ENCODE measurements at places on chromosomes 6 and 20.

DNA sequence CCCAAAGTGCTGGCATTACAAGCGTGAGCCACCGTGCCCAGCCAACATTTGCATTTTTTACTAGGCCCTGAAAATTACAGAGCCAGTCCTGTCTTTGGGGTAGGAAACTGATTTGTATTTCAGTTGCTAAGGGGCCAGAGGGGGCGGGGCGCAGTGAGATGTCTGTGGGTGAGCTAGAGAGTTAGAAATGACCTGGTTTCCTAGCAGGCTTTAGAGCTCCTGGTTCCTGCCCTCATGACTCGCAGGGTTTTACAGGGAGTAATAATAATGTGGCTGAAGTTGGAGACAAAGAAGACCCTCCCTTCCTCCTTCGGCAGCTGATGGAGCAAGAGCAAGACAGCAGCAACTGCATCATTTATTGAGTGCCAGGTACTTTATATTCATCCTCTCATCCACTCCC lies 131.5 kb downstream of the TFAP2C start:
- DNase-seq = no peak

GRCh38 chr6:159065759-159066329 lies 21.1 kb upstream of the TAGAP start:
- DNase-seq = no peak

GRCh38 chr6:74420221-74420620 lies 724.2 kb downstream of the CD109 start:
- no peak for DNase-seq

GRCh38 chr6:9523462-9523861 lies 891.4 kb downstream of the TFAP2A start:
- DNase-seq = no peak

GRCh38 chr20:45911486-45912343 lies at the start of gene PLTP:
TSS of gene PLTP (minus strand) at chr20:45912155. CDS start at chr20:45911452, 703 bp downstream.
- DNase-seq = no peak

DNA sequence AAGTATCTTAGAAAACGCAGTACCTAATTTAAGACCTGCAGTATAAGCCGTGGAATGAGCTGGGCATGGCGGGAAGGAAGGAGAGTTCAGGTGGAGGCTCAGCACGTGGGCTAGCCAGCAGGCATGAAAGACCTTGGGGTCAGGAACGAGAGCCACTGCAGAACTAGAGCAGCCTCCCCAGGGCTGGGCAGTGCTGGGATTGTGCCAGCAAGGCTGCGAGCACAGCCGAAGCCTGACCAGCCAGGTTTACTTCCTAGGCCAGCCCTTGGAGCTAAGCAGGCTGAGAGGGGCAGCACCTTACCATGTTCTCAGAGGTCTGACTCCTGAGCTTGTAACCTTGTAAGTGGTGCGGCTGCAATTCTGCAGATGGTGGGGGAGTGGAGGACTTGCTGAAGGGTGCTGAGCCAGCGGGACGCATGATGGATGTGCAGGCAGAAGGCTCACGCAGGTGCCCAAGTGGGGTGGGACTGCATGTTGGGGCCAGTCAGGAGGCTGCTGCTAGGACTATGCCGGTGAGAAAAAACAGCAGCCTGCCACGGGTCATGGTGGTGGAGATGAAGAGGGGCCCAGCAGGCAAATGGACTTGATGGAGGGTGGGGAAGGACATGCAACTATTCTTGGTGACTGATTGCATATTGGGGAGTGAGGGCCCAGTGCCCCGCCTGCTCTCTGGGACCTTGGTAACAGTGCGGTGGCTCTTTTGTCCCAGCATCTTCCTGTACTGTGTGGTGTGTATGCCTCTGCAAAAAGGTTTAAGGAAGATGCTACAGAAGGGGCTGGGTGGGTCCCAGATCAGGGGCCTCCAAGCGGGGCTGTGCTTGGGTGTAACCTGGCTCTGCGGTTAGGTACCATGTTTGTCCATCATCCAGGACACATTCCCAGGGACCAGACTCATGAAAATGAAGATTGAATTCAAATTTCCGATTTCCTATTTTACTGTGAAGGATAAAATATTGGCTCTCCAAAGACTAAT lies 37.6 kb upstream of the IRF4 start:
- DNase-seq = no peak

DNA sequence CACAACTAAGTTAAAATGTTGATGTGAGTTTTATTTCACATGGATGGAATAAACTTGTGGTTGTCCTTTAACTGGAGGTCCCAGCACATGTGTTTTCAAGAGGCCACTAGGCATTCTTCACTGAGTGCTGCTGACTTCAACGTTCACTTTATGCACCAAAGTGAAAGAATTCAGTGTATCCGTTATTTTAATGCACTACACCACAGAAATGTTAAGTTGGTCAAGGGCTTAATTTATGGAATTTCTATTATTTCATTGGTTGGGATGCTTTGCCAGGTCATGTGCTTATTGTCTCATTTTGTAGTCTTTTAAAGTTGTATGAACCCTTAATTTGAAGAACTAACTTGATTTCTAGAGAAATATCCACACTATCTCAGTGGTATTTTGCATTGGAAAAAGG lies 106.4 kb downstream of the PPP1R14C start:
- no peak for DNase-seq

GRCh38 chr6:69343851-69344250 lies 453.0 kb downstream of the LMBRD1 start:
- DNase-seq = no peak

DNA sequence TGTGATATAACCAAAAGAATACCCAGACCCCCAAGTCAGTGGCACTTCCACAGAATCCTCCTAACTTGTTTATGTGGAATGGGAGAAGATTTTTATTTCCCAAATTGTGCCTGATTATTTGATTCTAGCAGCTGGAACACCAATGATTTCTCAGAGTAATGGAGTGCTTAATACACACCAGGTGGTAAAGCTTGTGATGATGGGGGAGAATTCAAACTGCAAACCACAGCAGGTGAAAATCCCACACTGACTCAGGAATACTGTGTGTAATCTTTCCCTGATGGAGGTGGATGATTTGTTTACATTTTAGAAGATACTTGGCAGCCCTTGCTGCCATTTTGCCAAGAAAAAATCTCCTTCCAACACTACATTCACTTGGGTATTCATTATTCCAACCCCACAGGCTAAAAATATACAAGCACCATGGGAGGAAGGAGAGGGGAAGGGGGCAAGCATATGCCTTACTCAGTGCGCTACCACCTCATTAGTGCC lies 212.7 kb upstream of the PLN start:
- no peak for DNase-seq

DNA sequence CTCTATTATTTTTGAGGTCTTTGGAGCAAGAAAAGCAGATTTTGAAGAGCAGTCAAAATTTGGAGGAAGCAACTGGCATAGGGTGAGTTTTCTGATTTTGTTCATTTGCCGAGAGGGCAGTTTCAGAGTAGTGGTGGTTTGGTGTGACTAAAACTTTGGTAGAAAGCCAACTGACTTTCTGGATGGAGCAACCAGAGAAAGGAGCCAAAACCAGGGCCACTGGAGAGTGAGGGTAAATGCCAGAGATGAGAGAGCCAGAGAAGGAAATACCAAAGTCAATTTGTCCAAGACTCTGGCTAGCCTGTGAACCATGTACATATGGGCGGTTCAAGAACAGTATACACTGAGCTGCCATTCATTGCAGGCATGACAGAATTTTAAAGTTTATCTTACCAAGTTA lies 40.5 kb upstream of the ZBTB24 start:
- no peak for DNase-seq

DNA sequence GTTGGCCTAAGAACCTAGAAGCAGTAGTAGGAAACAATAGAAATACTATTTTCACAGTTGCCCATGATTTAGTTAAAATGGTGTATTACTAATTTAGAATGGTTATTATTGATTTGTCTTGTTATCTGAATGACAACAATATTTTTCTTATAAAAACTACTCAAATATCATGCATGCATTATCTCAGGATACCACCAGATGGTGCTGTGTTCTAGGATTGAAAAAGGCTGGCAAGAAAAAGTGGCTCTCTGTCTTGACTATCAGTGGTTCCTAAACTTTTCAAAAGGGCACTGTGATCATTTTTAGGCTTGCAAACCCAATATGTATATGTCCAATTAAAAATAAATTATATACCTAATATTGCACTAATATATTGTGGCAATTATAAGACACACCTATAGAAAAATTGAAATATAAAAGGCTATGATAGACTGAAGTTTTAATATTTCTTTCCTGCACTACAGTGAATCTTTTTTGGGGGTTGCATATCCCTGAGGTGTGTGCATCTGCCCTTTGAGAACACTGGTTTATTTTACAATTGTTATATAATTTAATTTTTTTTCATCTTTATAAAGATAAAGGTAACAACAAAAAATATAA lies 131.7 kb upstream of the MLIP start:
- no peak for DNase-seq

DNA sequence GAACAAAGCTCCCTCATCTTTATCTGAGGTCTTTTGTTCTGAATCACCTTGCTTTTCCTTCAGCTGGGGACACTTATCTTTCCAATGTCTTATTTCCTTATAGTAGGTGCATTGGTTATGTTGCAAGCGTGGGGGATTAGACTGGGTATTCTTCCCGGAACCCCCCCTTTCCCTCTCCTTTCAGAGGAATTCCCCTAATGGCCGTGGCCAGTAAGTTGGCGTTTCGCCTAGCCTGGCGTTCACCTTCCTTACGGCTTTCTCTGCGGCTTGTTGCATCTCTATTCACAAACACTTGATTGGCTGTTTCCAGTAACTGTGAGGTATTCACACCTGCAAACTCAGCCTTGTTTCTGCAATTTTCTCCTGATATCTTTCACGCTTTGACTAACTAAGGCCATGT lies 32.8 kb upstream of the FABP7 start:
- DNase-seq = no peak

- no peak for DNase-seq
Observed at GRCh38 chr6:155412335-155412734, 43.3 kb downstream of the NOX3 start.

DNA sequence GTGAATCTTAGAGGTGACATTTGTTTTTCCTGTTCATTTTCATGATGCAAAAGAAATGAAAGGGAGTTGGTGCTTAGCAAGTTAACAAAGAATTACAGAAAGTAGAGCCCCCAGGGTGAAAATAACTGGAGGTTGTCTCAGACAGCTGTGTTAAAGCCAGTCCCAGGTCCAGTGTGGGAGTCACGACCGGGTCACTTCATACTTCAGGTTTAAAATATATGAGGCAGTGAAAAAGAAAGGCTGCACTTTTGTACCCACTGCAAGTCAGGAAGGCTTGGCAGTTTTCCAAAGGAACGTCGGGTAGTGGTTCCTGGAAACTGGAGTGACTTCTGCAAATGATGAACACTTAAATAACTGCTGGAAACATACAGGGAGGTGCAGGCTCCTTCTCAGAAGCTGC lies 91.5 kb upstream of the THBS2 start:
- DNase-seq = no peak

- no peak for DNase-seq
Observed at GRCh38 chr20:50663095-50663821, 28.1 kb downstream of the RIPOR3 start.

GRCh38 chr6:63795826-63796225 lies 160.2 kb downstream of the PHF3 start:
- DNase-seq = no peak

- DNase-seq = no peak
Observed at GRCh38 chr20:25317351-25318075, 69.6 kb downstream of the PYGB start.

GRCh38 chr6:92810913-92811312 lies 608.4 kb downstream of the EPHA7 start:
- DNase-seq = peak; percentile 9

GRCh38 chr6:82415820-82416219 lies 52.2 kb downstream of the TPBG start:
- DNase-seq = no peak

DNA sequence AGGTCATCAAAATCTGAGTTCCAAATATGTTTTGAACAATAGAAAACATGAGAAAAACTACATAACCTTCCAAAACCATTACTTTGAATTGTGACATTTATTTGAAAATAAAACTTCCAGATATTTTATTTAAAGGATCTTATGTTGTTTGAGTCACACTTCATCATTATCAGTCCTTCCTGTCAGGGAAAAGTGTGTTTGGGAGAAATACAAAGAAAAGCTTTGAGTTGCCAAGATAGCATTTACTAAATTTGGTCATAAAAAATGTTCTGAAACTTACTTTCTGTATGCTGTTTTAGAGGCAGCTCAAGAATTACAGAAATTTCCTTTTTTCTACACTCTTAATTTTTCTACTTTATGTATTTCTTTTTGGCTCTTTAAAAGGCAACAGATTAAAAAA lies 208.2 kb upstream of the RIN2 start:
- no peak for DNase-seq

- DNase-seq = no peak
Observed at GRCh38 chr6:76518443-76518842, 446.0 kb upstream of the IMPG1 start.

- DNase-seq = no peak
Observed at GRCh38 chr6:39904946-39905639, 29.2 kb downstream of the MOCS1 start.

GRCh38 chr6:5565971-5566370 lies 304.7 kb downstream of the FARS2 start:
- DNase-seq = no peak

GRCh38 chr6:12485226-12485764 lies 195.1 kb downstream of the EDN1 start:
- DNase-seq = no peak

- no peak for DNase-seq
Observed at GRCh38 chr6:20203561-20204511, 8.4 kb downstream of the MBOAT1 start.

GRCh38 chr6:1821513-1822183 lies 211.9 kb downstream of the FOXC1 start:
- DNase-seq = no peak

DNA sequence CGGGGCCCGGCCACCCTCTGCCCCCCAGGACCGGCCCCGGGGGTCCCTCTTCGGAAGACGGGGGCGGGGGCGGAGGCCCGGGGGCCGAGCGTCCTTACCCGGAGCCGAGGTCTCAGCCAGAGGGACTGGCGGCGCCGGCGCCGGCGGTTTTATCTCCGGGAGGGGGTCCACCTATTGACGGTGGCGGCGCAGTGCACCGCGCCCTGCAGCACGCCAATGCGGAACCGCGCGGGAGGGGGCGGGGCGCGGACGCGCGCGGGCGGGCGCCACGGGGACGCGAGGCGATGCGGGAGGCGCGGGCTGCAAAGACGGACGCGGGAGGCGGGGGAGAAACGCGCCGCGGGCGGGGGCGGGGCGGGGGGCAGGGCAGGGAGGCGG lies at the start of gene EEF1A2:
Gene EEF1A2 (minus strand): TSS at position 124 of the 378 bp plus-strand sequence. CDS start 1,320 bp downstream, outside the sequence.
- DNase-seq = no peak

DNA sequence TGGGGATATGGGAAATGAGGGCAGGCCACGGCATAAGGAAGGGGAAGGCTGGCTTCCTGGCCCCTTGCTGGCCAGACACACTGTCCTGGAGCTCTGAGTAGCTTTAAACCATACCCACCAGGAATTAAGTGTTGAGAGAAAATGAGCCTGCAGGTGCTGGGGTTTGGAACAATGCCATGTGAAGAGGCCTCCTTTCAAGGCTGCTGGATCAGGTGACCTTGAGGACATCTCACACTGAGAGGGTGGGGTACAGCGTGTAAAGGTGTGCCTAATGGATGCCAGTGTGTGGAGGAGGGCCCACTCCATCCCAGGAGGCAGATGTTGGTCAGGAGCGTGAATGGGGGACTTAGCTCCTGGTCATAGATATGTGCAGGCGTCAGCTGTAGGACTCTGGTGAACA lies 74.8 kb upstream of the MLN start:
- DNase-seq = no peak

- DNase-seq = no peak
Observed at GRCh38 chr6:133894795-133895358, 6.0 kb downstream of the TCF21 start.

GRCh38 chr6:41785254-41785653 lies 2.2 kb upstream of the TOMM6 start:
- DNase-seq = no peak

All from D721Med (cell line).